ENCODE measurements at places on chromosomes 12 and 14.

GRCh38 chr14:81400852-81401251 is 728 bp upstream of the STON2 start:
- no peak for DNase-seq

DNA sequence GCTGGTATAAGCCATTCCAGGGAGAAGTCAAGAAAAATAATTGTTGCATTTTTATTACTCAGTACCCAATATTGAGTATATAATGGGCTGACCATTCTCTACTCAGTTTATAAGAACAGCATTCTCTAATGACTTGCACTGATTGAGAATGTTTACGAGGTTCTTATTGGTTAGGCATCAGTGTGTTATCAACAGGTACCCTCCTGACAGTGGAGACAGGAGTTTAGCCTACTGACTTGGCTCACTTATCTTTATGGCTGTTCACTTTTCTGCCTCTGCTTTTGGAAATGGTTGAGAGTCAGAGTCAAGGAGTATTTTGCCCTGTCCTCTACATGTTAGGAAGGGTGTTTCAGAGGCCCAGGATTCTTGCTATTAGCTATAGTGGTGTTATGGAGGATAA is 228.0 kb upstream of the RGS6 start:
- DNase-seq: no peak

- no peak for DNase-seq
Observed at GRCh38 chr14:106037380-106037779, 511.0 kb downstream of the TMEM121 start.

- no peak for DNase-seq
Observed at GRCh38 chr12:85669911-85670310, 166.3 kb downstream of the RASSF9 start.
